B cell (primary cell): ENCODE measurements at places on chromosomes 4 and X.

GRCh38 chrX:9578083-9578779 lies 113.4 kb downstream of the TBL1X start:
- no peaks in the 10 kb centered on the region for H3K36me3 ChIP-seq
- H3K4me1 ChIP-seq, result peaks cover 7% of the 10 kb centered on the region
- H3K27ac ChIP-seq, result no peak overlapping the region

GRCh38 chr4:13920111-13920875 lies 292.8 kb upstream of the BOD1L1 start:
- DNase-seq, result no peak
- no peak overlapping the region for H3K27ac ChIP-seq
- H3K4me1 ChIP-seq, result no peaks in the 10 kb centered on the region
- no peak overlapping the region for H3K4me3 ChIP-seq
- no peaks in the 10 kb centered on the region for H3K27me3 ChIP-seq

GRCh38 chr4:54942721-54943120 lies 182.7 kb downstream of the KDR start:
- no peaks in the 10 kb centered on the region for H3K27me3 ChIP-seq
- no peaks in the 10 kb centered on the region for H3K36me3 ChIP-seq
- peaks cover 30% of the 10 kb centered on the region for H3K4me1 ChIP-seq
- peak; percentile 72 for DNase-seq
- H3K27ac ChIP-seq, result no peak overlapping the region
- H3K4me3 ChIP-seq, result peak overlapping the region; percentile 43

GRCh38 chr4:105624530-105624929 lies 72.1 kb downstream of the ARHGEF38 start:
- no peaks in the 10 kb centered on the region for H3K27me3 ChIP-seq
- no peaks in the 10 kb centered on the region for H3K36me3 ChIP-seq
- no peak overlapping the region for H3K4me3 ChIP-seq
- H3K27ac ChIP-seq, result no peak overlapping the region
- no peak for DNase-seq

GRCh38 chrX:108734426-108734825 lies 1.9 kb downstream of the IRS4 start:
- H3K4me1 ChIP-seq, result no peaks in the 10 kb centered on the region
- no peaks in the 10 kb centered on the region for H3K36me3 ChIP-seq
- H3K27me3 ChIP-seq, result no peaks in the 10 kb centered on the region
- no peak overlapping the region for H3K27ac ChIP-seq
- H3K4me3 ChIP-seq, result no peak overlapping the region
- no peak for DNase-seq

- H3K4me1 ChIP-seq, result no peaks in the 10 kb centered on the region
- H3K27ac ChIP-seq, result no peak overlapping the region
- H3K27me3 ChIP-seq, result no peaks in the 10 kb centered on the region
- H3K4me3 ChIP-seq, result no peak overlapping the region
- no peak for DNase-seq
These were observed 438.9 kb downstream of the GRXCR1 start for GRCh38 chr4:43331226-43332051.

DNA sequence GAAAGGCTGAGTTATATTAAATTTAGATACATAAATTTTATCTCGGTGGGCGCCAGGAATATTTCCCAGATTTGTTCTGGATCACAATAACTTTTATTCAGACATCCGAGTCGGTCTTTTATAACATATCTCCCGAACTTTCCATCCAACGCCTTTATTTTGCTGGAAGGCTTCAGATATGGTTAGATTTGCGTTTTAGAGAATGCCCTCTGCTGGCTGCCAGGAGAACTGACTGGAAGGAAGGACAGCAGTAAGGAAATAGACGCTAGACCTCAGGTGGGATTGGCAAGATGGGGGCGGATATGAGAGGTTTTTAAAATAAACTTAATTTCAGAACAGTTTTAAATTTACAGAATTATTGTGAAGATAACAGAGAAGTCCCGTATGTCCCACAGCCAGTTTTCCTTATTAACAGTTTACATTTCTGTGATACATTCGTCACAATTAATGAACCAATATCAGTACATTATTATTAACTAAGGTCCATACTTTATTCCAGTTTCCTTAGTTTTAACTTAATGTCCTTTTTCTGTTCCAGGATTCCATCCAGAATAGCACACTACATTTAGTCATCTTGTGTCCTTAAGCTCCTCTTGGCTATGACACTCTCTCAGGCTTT lies 4.6 kb upstream of the KANTR start:
- H3K4me1 ChIP-seq, result no peaks in the 10 kb centered on the region
- H3K27ac ChIP-seq, result peak overlapping the region; percentile 72
- peak; percentile 69 for DNase-seq
- H3K4me3 ChIP-seq, result peak overlapping the region; percentile 55
- H3K27me3 ChIP-seq, result no peaks in the 10 kb centered on the region

DNA sequence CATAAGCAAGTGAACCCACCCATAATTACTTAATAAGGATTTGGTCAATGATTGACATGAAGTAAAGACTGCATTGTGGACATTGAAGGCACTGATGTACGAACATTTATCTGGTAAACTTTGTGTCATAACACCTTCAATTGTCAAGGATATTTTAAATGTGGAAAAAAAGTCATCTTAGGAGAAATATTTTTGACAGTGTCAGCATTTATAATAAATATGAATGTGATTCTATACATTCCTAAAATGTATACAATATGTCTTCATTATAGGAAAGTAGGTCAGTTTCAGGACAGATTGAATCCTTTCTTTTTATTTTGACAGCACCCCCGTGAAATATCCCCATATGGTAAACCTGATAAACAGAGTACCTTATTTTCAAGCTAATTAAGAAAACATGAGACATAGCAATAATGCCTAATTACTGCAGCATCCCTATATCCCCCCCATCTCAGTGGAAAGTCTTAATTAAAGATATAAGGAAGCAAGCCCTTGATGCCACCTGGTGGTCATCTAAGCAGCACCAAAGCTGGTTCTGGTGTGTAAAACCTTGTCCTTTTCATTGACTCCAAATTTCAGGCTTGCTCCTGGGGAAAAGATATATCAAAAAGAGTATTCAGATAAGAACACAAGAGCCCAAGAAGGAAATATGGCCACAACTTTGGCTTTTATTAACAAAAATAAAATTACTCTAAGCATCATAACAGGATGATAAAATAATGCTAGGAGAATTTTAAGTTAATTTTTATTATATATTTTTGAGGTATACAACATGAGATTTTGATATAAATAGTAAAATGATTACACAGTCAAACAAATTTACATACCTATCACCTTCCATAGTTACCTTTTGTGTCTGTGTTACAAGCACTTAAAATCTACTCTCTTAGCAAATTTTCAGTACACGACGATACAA lies 379.7 kb downstream of the TLL1 start:
- H3K4me3 ChIP-seq, result no peak overlapping the region
- no peaks in the 10 kb centered on the region for H3K27me3 ChIP-seq
- no peaks in the 10 kb centered on the region for H3K36me3 ChIP-seq
- peak; percentile 3 for DNase-seq
- no peaks in the 10 kb centered on the region for H3K4me1 ChIP-seq

DNA sequence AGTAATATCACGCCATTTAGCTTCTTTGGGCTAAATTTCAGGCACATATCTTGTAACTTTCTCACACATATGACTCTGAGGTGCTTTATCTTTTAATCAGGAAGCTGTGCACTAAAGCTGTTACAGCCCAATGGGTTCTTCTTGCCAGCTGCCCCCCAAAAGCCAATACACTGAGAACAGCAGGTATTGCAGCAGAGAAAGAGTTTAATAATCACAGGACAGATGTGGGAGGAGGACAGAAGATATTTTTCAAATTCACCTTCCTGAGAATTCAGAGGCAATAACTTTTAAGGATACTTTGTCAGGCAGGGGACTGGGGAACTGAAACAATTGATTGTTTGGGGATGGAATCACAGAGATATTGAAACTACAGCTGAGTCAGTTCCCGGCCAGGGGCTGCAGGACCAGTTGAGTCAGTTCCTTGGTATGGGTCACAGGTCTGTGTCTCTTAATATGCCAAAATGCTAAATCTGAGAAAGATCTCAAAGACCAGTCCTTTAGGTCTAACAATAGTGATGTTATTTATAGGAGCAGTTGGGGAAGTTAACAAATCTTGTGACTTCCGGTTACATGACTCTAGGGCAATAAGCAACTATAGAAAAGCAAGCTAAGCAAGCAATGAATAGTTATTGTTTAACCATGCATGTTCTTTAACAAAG lies 28.1 kb downstream of the DDIT4L start:
- H3K4me3 ChIP-seq, result no peak overlapping the region
- H3K4me1 ChIP-seq, result peaks cover 5% of the 10 kb centered on the region
- no peaks in the 10 kb centered on the region for H3K27me3 ChIP-seq
- DNase-seq, result no peak
- no peak overlapping the region for H3K27ac ChIP-seq

- DNase-seq, result no peak
- no peaks in the 10 kb centered on the region for H3K36me3 ChIP-seq
- H3K4me3 ChIP-seq, result no peak overlapping the region
- H3K27ac ChIP-seq, result no peak overlapping the region
- no peaks in the 10 kb centered on the region for H3K4me1 ChIP-seq
These were observed 15.3 kb downstream of the ALB start for GRCh38 chr4:73419106-73420038.

GRCh38 chrX:25049357-25049756 lies 33.6 kb upstream of the ARX start:
- H3K27me3 ChIP-seq, result no peaks in the 10 kb centered on the region
- H3K4me1 ChIP-seq, result no peaks in the 10 kb centered on the region
- no peaks in the 10 kb centered on the region for H3K36me3 ChIP-seq
- no peak overlapping the region for H3K4me3 ChIP-seq

DNA sequence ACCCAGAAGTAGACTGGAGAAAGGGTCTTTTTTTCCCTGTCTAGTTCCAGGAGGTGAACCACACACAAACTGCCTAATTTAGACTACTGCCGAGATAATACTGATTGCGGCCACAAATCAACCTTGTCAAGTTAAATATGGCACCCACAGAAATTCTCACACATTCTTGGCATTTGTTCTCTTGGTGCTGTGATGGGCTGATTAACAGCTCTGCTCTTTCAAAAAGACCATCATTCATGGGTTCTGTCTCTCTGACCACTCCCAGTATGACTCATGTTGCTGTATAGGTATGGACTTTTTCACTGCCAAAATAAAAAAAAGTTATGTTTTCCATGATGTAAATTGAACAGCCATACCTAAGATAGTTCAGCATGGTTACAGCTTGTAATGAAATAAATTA lies 1003.5 kb upstream of the LCORL start:
- H3K4me1 ChIP-seq, result no peaks in the 10 kb centered on the region
- DNase-seq, result no peak
- no peaks in the 10 kb centered on the region for H3K36me3 ChIP-seq
- no peaks in the 10 kb centered on the region for H3K27me3 ChIP-seq
- H3K27ac ChIP-seq, result no peak overlapping the region

- peaks cover 66% of the 10 kb centered on the region for H3K36me3 ChIP-seq
- H3K4me3 ChIP-seq, result no peak overlapping the region
- DNase-seq, result no peak
These were observed 46.2 kb downstream of the STAP1 start for GRCh38 chr4:67604749-67605148.

GRCh38 chr4:156553659-156554058 lies 417.9 kb downstream of the PDGFC start:
- no peak overlapping the region for H3K27ac ChIP-seq
- no peak for DNase-seq
- no peak overlapping the region for H3K4me3 ChIP-seq
- no peaks in the 10 kb centered on the region for H3K27me3 ChIP-seq

DNA sequence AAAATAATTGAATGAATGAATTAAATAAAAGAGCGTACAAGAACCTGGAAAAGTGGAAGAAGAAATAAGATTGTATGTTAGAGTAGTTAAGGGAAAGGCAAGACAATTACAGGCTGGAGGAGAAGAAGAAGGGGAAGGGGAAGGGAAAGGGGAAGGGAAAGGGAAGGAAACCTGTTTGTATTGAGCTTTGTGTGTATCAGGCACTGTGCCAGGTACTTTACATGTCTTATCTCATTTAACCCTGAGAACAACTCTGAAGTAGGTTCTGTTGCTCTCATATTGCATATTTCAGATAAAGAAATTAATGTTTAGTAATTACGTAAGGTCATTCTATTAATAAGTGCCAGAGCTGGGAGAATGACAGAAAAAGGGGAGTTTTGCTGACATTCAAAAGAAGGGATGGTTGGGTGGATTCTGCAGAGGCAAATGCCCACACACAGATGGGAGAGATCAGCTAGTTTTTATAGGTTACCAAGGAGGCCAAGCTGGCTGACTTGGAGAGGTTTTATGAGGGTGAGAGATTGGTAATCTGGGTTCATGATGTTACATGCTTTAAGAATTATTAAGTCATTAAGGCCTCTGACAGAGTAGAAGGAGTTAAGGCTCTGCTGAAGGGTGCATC lies 92.3 kb upstream of the LCORL start:
- H3K27ac ChIP-seq, result no peak overlapping the region
- no peak for DNase-seq
- H3K27me3 ChIP-seq, result no peaks in the 10 kb centered on the region

DNA sequence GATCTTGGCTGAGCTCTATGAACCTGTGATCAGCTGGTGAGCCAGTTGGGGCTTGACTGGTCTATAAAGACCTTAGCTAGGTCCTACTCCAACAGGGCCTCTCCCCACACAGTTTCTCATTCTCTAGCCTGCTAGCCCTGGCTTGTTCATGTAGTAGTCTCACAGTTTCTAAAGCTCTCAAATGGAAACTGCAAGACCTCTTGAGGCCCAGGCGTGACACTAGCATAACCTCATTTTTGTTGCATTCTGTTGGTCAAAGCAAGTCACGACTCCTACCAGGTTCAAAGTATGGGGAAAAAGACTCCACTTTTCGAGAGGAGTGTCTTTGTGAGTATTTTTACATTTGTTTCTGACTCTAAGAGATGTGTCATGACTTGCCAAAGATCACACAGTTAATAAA lies 50.9 kb downstream of the CEP44 start:
- H3K27me3 ChIP-seq, result no peaks in the 10 kb centered on the region
- no peak for DNase-seq
- H3K27ac ChIP-seq, result no peak overlapping the region
- H3K4me3 ChIP-seq, result no peak overlapping the region
- no peaks in the 10 kb centered on the region for H3K4me1 ChIP-seq

DNA sequence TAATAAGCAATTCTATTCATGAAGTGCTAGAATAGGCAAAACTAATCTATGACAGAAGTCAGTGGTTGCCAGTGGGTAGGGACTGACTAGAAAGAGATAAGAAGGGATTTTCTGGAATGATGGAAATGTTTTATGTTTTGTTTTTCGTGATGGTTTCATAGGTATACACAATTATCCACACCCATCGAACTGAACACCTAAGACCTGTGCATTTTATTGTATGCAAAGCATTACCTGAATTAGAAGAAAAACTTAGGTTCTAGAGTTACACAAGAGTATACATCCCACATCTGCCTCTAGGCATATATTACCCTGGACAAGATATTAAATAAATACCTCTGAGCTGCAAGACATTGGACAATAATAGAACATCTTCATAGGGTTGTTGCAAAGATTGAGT lies 205.2 kb downstream of the SOWAHB start:
- no peaks in the 10 kb centered on the region for H3K27me3 ChIP-seq
- no peak overlapping the region for H3K27ac ChIP-seq
- H3K4me3 ChIP-seq, result no peak overlapping the region
- peaks cover 15% of the 10 kb centered on the region for H3K4me1 ChIP-seq

- H3K4me1 ChIP-seq, result no peaks in the 10 kb centered on the region
- H3K36me3 ChIP-seq, result no peaks in the 10 kb centered on the region
- H3K27ac ChIP-seq, result no peak overlapping the region
- no peak overlapping the region for H3K4me3 ChIP-seq
These were observed 28.9 kb upstream of the RPS6KA6 start for GRCh38 chrX:84216881-84217280.

GRCh38 chr4:169774466-169775445 lies 17.0 kb upstream of the HPF1 start:
- H3K36me3 ChIP-seq, result no peaks in the 10 kb centered on the region
- peaks cover 9% of the 10 kb centered on the region for H3K27me3 ChIP-seq
- peaks cover 8% of the 10 kb centered on the region for H3K4me1 ChIP-seq

GRCh38 chr4:8762951-8763735 lies 108.5 kb downstream of the HMX1 start:
- no peak for DNase-seq
- no peak overlapping the region for H3K27ac ChIP-seq
- H3K27me3 ChIP-seq, result no peaks in the 10 kb centered on the region
- H3K36me3 ChIP-seq, result no peaks in the 10 kb centered on the region
